ENCODE measurements at places on chromosomes 5 and 9. TPM values are rescaled to one million over a fixed set of nuclear protein-coding genes. Genes with fewer than 3 reads are reported as not detected.

SPATA31C1 gene
- total RNA-seq = not detected

PCA3 gene
- total RNA-seq = 0.60 TPM

DNA sequence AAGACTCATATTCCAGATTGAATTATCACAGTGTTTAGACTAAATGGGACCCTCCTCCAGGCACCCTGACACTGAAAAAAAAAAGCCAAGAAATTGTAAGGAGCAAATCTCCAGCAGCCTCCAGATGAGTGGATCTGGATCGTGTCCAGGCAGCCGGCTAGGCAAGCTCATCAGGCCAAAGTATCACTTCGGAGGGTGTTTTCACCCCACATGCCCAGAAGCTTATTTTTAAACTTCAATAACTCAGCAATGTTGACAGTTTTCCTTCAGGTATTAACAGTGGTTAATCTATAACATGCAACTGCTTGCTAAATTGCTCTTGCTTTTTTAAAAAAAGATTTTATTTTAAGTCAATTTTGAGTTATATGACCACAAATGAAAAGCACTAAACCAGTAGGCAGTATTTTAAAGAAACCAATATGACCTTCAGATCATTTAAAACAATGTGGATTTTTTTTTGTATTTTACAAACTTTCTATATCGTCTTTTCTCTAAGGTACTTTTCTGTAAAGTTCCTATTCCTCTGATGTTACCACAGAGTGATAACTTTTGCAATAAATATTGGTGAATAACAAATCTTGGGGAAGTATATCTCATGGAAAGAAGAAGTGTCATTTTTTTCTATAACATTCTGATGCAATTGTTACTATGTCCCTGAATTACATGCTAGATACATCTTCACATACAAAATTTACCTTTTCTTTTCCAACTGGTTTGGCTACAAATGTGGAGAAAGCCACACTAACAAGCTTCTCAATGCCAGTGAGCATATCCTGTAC is 30.7 kb downstream of the ACOT12 start:
- DNase-seq = peak; percentile 77

DNA sequence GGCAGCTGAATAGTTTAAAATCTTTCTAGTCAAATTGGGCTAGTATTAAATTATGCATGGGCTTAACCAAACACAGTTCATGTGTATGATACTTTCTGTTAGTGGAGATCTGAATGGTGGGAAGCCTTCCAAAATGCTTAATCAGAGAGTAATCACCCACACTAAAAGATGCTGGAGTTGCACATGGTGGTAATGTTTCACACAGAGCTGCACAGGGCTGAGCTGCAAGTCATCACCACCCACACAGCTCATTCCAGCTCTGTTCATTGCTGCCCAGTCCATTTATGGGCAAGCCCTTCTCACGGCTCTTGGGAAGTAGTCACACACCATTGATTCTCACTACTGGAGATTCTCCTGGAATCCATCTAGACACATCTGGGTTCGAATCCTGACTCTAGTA is 351.5 kb upstream of the KCNN2 start:
- DNase-seq = no peak

DNA sequence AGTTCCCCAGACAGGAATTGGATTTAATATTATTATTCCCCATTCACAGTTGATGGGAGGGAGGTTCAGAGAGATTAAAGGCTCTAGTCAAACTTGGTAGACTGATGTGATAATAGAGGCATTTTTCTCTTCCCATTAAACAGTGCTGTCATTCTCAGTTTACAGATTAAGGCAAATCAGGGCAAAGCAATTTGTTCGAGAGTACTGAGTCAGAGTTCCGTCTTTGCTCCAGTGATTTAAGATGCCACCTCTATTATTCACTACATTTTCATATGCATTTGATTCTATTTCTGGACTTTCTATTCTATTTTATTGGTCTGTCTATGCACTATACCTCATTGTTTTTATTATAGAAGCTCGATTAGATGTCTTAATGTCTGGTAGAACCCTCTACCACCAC is 201.0 kb upstream of the RAI14 start:
- DNase-seq = no peak

FAM81B gene
- total RNA-seq = not detected

DNA sequence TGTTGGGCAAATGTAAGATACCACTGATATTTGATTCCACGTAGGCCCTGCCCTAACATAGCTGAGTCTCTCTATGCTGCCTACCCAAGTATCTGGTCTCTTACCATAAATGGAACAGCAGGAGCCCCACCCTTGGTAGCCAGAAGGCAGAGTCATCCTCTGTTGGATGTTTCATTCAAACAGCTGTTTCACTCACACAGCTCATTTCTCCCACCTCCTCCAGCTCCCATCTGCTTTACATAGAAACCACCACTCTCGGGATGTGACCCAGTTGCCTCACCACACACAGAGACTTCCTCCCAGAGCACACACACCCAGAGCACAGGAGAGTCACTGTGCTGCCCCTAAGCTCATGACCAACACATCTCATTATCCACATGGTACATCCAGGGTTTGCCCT is 165.3 kb downstream of the TMEM167A start:
- DNase-seq = no peak

GRCh38 chr9:14346231-14346791 is 32.4 kb upstream of the NFIB start:
- DNase-seq = no peak

- DNase-seq = no peak
These were observed 266.3 kb downstream of the RAB3C start for GRCh38 chr5:58849223-58849622.

Measured in left lobe of liver (tissue), 2 donors.